GOT3 (cell line): ENCODE measurements at places on chromosomes 2 and 18.

DNA sequence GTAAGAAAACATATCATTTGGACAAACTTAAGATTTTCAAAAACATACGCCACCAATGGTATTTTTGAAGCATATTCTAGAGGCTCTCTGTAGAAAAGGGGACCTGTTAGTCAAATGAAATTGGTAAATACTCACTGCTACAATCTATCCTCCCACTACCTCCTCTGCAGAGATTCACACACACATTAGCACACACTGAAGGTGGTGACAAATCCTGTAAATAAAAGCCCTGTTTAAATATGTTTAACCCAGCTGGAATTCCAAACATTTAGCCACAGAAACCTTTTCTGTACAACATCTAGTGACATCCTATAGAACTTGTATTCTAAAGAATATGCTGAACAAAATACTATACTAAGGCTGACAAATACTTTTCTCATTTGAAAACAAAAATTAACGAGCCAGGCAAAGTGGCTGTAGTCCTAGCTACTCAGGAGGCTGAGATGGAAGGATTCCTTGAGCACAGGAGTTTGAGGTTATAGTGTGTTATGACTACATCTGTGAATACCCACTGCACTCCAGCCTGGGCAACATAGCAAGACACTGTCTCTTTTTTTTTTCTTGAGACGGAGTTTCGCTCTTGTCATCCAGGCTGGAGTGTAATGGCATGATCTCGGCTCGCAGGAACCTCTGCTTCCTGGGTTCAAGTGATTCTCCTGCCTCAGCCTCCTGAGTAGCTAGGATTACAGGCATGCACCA lies 25.9 kb downstream of the ALS2 start:
- DNase-seq, result no peak

- DNase-seq, result no peak
These were observed 93.4 kb downstream of the PTGR3 start for GRCh38 chr18:75115514-75115913.

DNA sequence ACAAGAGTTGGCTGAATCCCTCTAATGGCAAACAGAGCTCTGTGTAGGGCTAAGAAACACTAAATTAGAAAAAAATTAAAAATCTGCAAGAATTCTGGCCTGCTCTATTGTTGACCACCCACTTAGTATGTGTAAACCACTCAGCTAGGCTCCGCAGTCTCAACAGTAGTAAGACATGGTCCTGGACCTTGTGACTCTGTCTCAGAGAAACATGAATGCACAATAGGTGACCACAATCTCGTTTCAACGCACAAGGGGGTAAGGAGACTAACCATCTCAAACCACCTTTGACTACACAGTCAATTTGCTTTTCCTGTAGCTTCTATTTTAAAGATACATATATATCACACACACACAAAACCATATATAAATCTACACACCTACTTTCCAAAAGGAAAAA lies 16.5 kb downstream of the SEPTIN10 start:
- DNase-seq, result no peak

DNA sequence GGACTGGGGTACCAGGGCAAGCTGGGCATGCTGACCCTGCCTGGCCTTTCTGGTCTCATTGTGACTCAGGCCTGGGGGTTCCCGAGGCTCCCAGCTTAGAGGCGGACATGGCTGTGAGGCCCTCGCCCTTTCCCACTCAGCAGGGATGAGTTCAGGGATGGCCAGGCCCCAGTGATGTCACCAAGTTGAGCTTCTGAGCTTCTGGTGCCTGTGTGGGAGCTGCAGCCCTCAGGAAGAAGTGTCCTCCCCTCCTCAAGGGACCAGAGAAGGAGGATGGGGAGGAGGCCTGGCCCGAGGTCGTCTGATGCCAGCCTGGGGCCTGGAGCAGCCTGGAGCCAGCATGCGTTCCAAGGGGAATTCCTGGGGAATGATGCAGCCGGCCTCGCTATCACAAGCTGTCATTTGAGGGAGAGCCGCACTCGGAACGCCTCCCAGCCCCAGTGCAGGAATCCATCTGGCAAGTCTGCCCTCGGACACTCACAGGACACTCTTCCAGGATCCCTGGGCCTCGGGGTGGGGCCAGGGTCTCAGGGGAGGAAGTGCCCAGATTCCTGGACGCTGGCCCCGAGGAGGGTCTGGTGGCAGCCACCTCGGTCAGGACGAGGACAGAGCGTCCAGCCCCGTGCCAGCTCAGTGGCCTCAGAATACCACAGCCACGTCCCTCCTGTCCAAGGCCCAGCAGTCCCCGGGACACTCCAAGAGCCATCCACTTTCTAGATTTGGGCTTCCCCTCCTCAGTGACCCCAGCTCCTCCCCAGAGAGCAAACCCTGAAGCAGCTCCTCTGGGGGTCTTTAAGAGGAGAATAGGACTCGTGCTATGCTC lies 61.2 kb upstream of the GPC1 start:
- peak; percentile 31 for DNase-seq

- no peak for DNase-seq
These were observed 193.5 kb upstream of the TCF4 start for GRCh38 chr18:55781481-55781957.

- DNase-seq, result no peak
These were observed 42.4 kb downstream of the PLCL1 start for GRCh38 chr2:197846777-197847176.
